ENCODE measurements at places on chromosomes 12 and 14. TPM values are rescaled to one million over a fixed set of nuclear protein-coding genes. Genes with fewer than 3 reads are reported as not detected.

C12orf75 gene
- 46.2 TPM for total RNA-seq

SLC25A3 gene
- total RNA-seq = 791 TPM

IGFBP6 gene
- 1.5 TPM for total RNA-seq

SERPINA4 gene
- not detected for total RNA-seq

CCDC184 gene
- 0.64 TPM for total RNA-seq

NTN4 gene
- not detected for total RNA-seq
